Activated CD4-positive, alpha-beta T cell treated with anti-CD3 and anti-CD28 coated beads, Interleukin-2, amount 10 ng/mL, durations not matched to agents 24 days and 14 days (primary cell): ENCODE measurements at places on chromosomes 1 and 21.

- H3K4me3 ChIP-seq, result no peak overlapping the region
- no peak overlapping the region for H3K27ac ChIP-seq
- peaks cover 7% of the 10 kb centered on the region for H3K4me1 ChIP-seq
- H3K36me3 ChIP-seq, result peaks cover 53% of the 10 kb centered on the region
Observed at GRCh38 chr1:43425045-43425444, 28.7 kb downstream of the HYI start.

GRCh38 chr1:230047114-230047865 lies 19.7 kb upstream of the GALNT2 start:
- peaks cover 12% of the 10 kb centered on the region for H3K27me3 ChIP-seq
- H3K27ac ChIP-seq, result no peak overlapping the region
- no peak overlapping the region for H3K4me3 ChIP-seq
- H3K36me3 ChIP-seq, result no peaks in the 10 kb centered on the region

DNA sequence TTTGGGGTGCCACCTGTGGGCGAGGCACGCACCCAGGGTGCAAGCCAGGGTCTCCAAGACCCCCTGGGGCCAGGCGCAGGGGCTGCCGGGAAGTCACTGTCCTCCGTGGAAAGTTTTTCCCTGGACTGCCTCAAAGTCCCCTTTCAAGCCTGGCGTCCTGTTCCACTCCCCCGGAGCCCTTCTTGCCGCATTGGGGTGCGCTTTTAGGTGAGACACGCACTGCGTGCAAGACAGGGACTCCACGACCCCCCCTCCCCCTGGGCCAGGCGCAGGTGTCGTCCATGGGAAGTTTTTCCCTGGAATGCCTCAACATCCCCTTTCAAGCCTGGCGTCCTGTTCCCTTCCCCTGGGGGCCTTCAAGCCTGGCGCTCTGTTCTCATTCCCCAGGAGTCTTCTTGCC lies 137.1 kb downstream of the LIPI start:
- H3K36me3 ChIP-seq, result peaks cover 3% of the 10 kb centered on the region
- no peak overlapping the region for H3K4me3 ChIP-seq
- no peak overlapping the region for H3K27ac ChIP-seq
- no peak for DNase-seq
- no peaks in the 10 kb centered on the region for H3K27me3 ChIP-seq

DNA sequence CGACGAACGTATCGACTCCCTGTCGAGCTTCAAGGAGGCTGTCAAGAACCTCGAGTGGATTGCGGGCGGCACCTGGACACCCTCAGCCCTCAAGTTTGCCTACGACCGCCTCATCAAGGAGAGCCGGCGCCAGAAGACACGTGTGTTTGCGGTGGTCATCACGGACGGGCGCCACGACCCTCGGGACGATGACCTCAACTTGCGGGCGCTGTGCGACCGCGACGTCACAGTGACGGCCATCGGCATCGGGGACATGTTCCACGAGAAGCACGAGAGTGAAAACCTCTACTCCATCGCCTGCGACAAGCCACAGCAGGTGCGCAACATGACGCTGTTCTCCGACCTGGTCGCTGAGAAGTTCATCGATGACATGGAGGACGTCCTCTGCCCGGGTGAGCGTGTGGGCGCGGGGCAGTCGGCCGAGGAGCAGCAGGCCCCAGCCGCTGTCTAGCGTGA lies 28.0 kb downstream of the COL6A2 start:
- H3K36me3 ChIP-seq, result no peaks in the 10 kb centered on the region
- no peak overlapping the region for H3K4me3 ChIP-seq
- no peak for DNase-seq
- H3K27ac ChIP-seq, result no peak overlapping the region

- DNase-seq, result no peak
- no peaks in the 10 kb centered on the region for H3K36me3 ChIP-seq
- peaks cover 16% of the 10 kb centered on the region for H3K27me3 ChIP-seq
- no peaks in the 10 kb centered on the region for H3K4me1 ChIP-seq
Observed at GRCh38 chr1:19044975-19045831, 88.7 kb upstream of the IFFO2 start.

DNA sequence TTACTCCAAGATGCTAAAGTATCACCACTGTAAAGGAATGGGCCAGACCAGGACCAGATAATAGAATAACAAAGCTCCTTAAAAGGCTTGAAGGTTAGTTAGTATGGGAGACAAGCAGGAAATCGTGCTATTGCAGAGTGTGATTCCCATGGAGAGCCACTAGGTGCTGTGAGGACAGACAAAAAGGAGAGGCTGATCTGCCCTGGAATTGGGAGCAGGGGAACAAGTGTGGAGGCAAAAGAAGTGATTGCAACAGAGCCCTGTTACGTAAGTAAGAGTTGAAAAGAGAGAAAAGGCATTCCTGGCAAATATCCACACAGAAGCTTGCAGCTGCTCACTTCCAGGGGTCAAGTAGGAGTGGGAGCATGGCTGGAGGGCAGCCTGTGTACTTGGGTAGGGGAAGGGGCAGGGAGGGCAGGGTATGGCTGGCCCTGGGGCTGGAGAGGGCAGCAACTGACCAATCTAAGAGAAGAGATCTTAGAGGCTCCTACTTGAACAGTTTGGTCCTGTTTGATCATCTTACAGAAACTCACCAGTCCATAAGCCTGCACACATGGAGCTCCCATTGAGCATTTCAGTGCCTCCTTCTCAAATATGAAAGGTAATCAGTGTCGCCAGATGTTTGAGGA lies 207.7 kb upstream of the GJB5 start:
- peak; percentile 11 for DNase-seq
- H3K27me3 ChIP-seq, result no peaks in the 10 kb centered on the region
- H3K36me3 ChIP-seq, result no peaks in the 10 kb centered on the region
- no peak overlapping the region for H3K27ac ChIP-seq
- no peak overlapping the region for H3K4me3 ChIP-seq

DNA sequence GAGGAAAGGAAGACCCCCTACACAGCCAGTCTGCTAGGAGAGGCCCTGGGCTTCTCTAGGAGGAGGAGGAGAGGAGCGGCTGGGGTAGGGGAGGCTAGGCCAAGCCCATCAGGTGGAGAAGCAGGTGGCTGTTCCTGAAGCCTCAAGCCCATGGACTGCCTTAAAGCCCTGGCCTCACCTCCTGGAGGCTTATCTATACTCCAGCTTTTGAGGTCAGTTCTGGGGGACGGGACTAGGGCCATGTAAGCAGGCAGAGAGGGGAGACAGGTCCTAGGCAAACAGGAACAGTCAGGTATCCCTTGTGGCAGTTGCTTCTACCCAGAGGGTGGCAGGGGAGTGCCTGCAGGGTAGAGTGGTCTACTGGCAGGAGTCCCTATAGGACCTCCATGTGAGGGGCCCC lies 40.6 kb downstream of the KCNC4 start:
- H3K4me1 ChIP-seq, result no peaks in the 10 kb centered on the region
- H3K27ac ChIP-seq, result no peak overlapping the region
- no peak for DNase-seq
- no peaks in the 10 kb centered on the region for H3K27me3 ChIP-seq

GRCh38 chr1:172287208-172287607 lies 133.3 kb upstream of the C1orf105 start:
- no peak overlapping the region for H3K27ac ChIP-seq
- no peaks in the 10 kb centered on the region for H3K27me3 ChIP-seq
- H3K4me3 ChIP-seq, result no peak overlapping the region
- no peaks in the 10 kb centered on the region for H3K36me3 ChIP-seq
- peaks cover 4% of the 10 kb centered on the region for H3K4me1 ChIP-seq
- DNase-seq, result no peak

- no peaks in the 10 kb centered on the region for H3K4me1 ChIP-seq
- no peak overlapping the region for H3K27ac ChIP-seq
- no peak for DNase-seq
- H3K4me3 ChIP-seq, result no peak overlapping the region
Observed at GRCh38 chr1:99643021-99643779, 2.7 kb upstream of the PALMD start.

DNA sequence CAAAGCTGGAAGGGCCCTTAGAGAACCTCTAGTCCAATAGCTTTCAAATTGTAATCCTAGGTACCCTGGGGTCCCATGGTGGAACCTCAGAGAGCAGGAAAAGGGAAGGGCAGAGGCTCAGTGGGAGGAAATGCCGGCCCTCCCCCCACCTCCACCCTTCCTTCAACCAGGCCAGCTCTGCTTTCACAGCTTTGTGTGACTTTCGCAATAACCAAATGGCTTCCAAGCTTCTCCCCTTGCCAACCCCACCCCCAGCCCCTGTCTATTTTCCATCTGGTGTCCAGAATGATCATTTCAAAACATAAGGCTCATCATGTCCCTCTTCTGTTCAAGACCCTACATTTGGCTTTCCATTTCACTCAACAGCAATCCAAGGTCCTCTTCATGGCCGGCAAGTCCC lies 74.4 kb downstream of the CD58 start:
- peaks cover 7% of the 10 kb centered on the region for H3K36me3 ChIP-seq
- H3K27ac ChIP-seq, result peak overlapping the region; percentile 79
- H3K27me3 ChIP-seq, result no peaks in the 10 kb centered on the region
- H3K4me1 ChIP-seq, result peaks cover 33% of the 10 kb centered on the region

GRCh38 chr1:48391926-48392325 lies 80.1 kb downstream of the SPATA6 start:
- H3K4me3 ChIP-seq, result no peak overlapping the region
- H3K4me1 ChIP-seq, result no peaks in the 10 kb centered on the region
- H3K27me3 ChIP-seq, result no peaks in the 10 kb centered on the region
- no peak overlapping the region for H3K27ac ChIP-seq
- H3K36me3 ChIP-seq, result no peaks in the 10 kb centered on the region
